Hippocampal formation (tissue), 2 donors: ENCODE measurements at places on chromosomes 13 and 19.

DNA sequence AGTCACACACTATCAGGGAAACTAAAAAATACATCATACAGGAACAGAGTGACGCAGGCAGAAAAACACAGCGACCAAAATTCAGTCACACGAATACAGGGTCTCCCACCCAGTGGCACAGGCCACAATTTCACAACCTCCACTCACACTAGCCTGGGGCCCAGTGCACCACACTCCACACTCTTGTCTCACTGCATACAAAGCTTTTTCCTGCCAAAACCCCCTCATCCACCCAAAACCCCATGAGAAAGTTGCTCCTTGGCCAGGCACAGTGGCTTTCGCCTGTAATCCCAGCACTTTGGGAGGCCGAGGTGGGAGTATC is 1.2 kb downstream of the S1PR5 start:
- DNase-seq: no peak

DNA sequence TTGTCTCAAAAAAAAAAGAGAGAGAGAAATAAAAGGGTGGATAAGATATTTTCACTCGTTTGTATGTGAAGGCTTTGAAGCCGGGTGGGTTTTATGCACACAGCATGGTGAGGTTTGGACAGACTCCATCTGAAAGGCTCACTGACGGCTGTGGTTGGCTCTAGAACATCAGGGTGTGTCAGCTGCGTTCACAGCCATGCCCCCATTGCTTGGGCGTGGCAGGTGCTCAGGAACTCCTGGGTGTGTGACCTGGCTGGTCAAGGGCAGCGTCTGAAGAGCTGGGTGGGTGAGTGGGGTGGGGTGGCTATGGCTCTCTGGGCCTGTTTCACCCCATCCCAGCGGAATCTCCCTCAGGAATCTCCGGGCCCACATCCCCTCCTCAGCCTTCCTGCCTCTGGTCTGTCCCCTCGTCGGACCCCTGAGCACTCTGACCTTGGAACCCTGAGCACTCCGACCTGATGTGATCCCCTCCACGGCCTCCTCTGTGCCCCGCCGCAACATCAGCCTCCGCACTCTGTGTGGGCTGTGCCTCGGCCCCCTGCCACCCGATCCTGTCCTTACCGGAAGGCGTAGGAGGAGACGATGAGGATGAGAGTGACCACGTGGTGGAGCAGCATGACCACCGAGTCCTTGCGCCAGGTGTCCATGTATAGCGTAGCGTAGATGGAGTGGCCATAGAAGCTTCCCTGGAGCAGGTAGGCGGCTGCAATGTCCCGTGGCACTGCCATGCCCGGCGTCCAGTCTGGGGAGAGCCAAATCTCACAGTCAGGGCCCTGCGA is 12.2 kb downstream of the CERS1 start:
- DNase-seq: no peak

DNA sequence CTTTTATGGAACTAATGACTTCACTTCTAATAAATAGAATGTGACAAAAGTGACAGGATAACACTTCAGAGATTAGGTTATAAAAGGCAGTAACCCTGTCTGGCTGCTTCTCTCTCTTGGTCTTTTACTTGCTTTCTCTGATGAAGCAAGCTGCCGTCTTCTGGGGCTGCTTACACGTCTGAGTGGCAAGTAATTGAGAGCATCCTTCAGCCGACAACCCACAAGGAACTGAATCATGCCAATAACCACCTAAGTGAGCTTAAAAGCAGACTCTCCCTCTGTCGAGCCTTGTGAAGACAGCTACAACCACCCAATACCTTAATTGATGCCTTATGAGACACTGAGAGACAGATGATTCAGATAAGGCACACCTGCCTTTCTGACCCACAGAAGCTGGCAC is 1091.2 kb downstream of the SLITRK1 start:
- DNase-seq: no peak

GRCh38 chr19:13056052-13056660 is 46.5 kb downstream of the LYL1 start:
- DNase-seq: no peak

DNA sequence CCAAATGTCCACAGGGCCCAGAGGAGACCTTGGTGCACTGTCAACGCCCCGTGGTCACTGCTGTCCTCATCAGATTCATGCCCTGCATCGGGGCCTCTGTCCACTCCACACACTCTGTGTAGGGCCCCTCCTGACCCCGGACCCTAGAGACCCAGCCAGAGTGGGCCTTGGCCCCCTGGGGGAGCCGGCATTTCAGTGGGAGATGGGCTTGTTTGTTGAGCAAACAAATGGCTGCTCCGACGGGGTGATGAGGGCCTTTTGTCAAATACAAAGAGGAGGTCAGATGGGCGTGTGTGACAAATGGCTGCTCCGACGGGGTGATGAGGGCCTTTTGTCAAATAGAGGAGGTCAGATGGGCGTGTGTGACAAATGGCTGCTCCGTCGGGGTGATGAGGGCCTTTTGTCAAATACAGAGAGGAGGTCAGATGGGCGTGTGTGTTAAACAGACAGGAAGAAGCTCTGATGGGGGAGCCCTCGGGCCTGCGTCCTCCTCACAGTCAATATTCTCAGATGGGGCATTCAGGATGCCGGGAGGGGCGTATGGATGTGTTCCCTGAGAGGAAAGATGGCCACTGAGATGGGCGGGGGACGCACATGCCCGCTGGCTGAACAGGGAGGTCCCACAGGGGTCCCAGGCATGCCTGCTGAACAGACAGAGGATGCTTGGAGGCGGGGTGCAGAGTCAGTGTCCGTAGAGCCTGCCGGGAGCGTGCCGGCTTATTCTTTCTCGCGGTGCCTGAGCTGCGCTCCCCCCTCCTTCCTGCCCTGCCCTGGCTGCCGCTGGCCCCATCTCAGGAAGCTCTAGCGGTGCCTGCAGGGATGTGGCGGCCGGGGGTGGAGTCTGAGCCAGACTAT is 36.3 kb downstream of the SMIM24 start:
- DNase-seq: no peak

DNA sequence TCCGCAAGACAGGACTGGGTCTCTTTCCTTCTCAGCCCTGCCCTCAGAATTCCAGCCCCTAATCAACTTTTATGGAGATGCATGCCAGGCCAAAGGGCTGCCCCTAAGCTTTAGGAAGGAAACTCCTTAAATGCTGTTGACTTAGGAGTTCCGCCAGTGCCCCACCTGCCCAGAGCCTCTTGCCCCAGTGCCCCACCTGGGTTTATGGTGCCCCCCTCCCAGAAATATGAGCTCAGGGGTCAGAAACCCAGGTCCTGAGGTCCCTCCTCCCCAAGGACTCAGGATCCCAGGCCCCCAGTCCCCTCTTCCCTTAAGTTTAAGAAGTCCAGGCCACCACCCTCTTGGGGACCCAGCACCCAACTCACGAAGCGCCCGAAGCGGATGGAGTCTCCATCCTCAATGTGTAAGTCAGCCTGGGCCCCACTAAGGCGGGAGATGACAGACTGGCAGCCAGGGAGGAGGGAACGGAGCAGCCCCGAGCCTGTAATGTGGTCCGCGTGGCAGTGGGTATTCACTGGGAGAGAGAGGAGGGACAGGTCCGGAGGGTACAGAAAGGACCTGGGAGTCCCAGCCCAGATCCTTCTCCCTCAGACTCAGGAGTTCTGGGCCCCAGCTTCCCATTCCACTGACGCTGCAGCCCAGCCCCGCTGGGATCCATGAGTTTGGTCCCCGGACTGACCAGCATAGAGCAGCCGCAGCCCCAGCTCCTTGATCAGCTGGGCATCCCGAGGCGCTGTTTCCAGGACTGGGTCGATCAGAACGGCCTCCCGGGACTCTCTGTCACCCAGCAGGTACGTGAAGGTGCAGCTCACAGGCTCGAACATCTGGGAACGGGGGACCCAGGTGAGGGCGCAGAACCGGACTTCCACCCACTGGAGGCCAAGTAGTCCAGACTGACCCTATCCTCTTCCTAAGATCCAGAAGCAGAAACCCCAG is 897 bp downstream of the ETHE1 start:
- DNase-seq: no peak

GRCh38 chr13:114152285-114152645 is 19.8 kb upstream of the RASA3 start:
- no peak for DNase-seq

DNA sequence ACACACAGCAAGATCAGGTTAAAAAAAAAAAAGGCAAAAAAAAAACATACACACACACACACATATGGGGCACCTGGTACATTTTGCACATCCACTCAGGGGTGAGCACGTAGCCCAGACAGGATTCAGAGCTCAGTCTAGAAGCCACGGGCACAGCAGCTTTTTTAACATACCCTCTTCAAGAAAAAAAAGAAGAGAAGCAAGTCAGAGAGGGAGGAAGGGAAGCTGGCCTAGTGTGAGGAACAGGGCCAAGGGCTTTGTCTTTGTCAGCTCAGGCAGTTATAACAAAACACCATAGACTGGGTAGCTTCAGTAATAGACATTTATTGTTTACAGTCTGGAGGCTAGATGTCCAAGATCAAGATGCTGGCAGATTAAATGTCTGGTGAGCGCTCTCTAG is 2.3 kb upstream of the TPM4 start:
- DNase-seq: no peak

- DNase-seq: no peak
Measured at GRCh38 chr13:46119883-46120614, 15.2 kb upstream of the CPB2 start.

- DNase-seq: no peak
Measured at GRCh38 chr13:100470866-100471505, 117.6 kb downstream of the GGACT start.

DNA sequence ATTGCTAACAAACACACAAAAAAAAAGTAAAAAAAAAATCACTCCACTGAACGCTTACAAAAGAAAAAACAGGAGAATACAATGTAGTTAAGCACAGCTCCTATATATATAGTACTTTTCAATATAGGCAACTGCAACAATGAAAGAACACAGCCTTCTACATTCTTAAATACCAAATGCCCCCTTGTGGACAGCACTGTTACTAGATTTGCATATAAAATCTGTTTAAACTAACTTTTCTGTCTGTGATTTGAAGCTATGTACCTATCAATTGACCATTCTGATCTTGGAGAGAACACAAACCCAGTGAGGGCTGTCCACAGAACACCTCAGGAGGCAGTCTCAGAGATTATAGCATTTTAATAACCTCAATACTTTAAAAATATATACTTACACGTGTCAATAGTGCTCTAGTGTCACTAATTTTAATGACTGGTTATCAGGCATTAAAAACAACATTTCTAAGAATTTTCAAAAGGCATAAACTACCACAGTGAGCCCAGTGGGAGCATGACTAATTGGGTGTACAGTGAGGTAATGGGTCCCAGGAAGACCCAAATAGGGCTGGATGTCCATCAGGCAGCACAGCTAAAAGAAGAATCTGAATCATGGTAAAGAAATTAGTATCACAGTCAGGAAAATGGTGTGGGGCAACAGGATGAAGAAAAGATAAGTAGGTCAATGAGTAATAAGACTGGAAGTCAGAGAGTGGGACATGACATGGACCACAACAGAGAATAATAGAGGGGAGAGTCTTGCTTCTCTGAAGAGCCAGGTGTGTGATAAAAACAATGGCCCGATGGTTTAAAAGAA is 22.2 kb downstream of the CCDC169 start:
- no peak for DNase-seq

GRCh38 chr13:29434217-29434945 is 161.1 kb downstream of the SLC7A1 start:
- no peak for DNase-seq

- no peak for DNase-seq
Measured at GRCh38 chr19:30446850-30447552, 74.8 kb downstream of the ZNF536 start.

GRCh38 chr13:90713441-90714133 is 633.9 kb upstream of the MIR17HG start:
- no peak for DNase-seq

GRCh38 chr13:47853236-47853635 is 147.8 kb downstream of the SUCLA2 start:
- DNase-seq: no peak

DNA sequence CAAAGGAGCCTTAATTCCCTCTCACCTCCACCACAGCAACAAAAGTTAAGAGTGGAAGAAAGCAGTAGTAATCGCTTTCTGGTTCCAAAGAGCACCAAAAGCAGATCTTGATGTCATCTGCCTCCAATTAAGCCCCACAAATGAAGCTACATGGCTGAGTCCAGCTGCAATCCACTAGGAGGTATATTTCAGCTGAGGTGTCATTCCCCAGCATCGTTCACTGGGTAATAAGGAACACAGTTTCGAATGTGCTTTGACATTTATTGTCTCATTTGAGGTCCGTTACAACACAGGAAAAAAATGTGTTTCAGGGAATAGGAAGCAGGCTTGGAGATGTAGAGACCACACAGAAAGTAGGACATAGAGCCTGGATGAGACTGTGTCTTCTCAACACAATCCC is 190.4 kb downstream of the DCLK1 start:
- DNase-seq: no peak

- no peak for DNase-seq
Measured at GRCh38 chr13:112509190-112509589, 78.8 kb downstream of the TUBGCP3 start.

GRCh38 chr19:13606156-13606555 is 99.9 kb upstream of the CACNA1A start:
- no peak for DNase-seq

DNA sequence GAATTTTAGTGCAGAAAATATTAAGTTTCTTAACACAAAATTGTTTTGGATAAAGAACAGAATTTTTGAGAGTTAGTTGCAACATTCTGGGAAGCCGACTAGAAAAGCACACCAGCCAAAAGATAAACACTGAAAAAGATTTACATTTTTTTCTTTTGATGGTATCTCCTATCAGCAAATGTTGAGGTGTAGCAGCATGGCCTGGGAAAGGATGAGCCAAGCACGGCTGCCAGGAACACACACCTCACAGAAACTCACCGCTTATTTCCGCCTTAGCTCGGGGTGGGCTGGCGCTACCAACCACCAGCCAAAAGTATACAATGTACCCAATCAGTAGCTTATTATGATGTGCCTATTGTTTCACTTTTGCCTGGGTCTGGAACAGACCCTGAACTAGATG is 134.7 kb downstream of the MIPEP start:
- DNase-seq: no peak

- no peak for DNase-seq
Measured at GRCh38 chr13:95207769-95208366, 93.4 kb downstream of the ABCC4 start.

GRCh38 chr19:35031072-35031881 is 1.0 kb downstream of the SCN1B start:
- DNase-seq: no peak

DNA sequence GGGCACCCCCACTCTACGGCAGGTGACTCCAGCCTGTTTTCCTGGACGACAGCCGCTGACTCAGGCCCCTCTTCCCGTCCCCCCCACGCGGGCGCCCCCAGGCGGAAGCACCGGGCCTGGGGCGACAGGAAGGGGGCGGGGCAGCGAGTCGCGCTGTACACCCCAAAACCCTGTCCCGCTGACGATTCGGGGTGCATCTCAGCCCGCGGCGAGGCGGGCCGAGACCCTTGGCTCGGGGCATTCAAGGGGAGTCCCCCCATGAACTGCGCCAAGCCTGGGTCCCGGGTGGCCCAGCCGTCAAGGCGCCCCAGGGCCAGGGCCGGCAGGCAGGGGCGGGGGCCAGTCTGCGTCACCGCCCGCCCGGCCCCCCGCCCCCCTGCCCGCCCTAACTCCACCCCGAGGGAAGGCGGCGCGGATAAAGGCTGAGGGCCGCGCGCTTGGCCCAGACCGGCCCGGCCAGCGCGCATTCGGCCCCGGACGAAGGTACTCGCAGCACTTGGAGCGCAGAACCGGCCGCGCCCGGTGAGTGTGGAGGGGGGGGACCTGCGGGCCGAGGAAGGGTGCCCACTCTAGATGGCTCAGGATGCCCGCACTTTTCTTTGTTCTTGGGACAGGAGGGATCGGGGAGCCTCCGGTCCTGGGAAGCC is at the start of gene MIDN:
MIDN (plus strand) TSS at position 445 of the 647 bp plus-strand sequence. CDS start 1,714 bp downstream, outside the sequence.
- peak; percentile 53 for DNase-seq
